ENCODE measurements at places on chromosomes 1 and 21.

DNA sequence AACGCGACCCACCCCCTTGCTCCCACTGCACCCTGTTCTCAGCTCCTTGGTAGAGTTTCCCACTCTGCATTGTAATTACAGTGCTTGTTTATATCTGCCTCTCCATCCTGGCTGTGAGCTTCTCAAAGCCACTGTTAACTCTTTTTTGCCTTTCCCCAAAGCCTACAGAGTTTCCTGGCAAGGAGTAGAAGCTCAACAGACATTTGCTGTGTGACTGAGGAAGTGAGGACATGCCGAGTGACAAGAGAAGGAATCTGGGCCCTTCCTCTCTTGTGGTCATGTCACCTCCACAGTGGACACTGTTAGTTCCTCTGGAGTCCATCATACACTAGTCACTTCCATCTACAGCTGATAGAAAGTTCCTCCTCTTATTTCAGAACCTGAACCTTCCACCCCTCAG lies 6.1 kb upstream of the IGSF8 start:
- DNase-seq, result no peak

GRCh38 chr1:10943041-10943440 lies 69.4 kb upstream of the TARDBP start:
- DNase-seq, result no peak

GRCh38 chr1:227547310-227548118 lies 15.8 kb upstream of the ZNF678 start:
- no peak for DNase-seq

DNA sequence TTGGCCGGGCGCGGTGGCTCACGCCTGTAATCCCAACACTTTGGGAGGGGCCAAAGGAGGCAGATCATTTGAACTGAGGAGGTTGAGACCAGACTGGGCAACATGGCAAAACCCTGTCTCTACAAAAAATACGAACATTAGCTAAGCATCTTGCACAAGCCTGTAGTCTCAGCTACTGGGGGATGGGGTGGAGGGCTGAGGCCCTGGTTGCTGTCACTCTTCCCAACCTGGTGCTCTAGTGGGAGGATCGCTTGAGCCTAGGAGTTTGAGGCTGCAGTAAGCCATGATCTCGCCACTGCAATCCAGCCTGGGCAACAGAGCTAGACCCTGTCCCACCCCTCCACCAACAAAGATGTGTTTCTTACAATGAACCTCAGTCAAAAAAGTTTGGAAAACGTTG lies 2.8 kb downstream of the PHGDH start:
- no peak for DNase-seq

GRCh38 chr21:32475162-32475812 lies 62.8 kb downstream of the EVA1C start:
- DNase-seq, result no peak
